ENCODE measurements at places on chromosomes 2 and 18.

- no peak for DNase-seq
Measured at GRCh38 chr2:205670292-205670691, 12.0 kb upstream of the NRP2 start.

GRCh38 chr18:22856870-22857269 lies 76.3 kb upstream of the RBBP8 start:
- DNase-seq: no peak

- no peak for DNase-seq
Measured at GRCh38 chr2:156565066-156565710, 129.0 kb downstream of the GPD2 start.

DNA sequence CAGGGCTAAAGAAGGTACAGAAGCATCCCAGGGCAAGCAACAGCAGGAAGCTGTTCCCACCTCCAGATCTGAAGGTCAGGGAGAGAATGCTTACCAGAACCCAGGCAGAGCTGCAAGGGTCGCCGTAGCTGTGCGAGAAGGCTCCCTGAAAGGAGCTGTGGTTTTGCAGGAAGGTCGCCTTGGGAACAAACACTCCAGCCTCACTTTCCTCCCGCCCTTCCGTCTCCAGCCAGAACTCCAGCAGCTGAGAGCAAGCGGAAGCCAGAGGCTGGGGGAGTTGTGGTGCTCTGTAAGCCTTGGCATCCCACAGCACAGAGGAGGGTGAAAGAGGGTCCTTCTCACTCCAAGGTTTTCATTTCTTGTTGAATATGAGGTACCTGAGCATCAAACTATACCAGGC lies 18.3 kb upstream of the ICOS start:
- DNase-seq: no peak

GRCh38 chr18:37385846-37386778 lies 179.5 kb downstream of the CELF4 start:
- no peak for DNase-seq

DNA sequence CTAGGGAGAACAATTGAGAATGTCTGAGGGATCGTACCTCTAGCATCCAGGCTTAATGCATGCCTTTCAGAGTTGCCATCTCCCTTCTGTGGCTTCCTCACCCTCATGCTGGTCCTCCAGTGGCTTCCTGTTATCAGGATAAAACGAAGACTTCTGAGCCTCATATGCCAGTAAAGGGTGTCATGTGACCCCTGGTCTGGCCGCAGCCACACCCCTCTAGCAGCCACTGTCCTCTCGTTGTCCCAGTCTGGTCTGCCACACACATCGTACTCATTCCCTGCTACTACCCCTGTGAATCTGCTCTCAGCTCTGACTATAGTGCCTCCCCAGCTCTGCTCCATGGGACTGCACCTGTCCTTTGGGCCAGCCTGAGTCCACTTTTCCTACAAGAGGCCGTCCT lies 62.6 kb upstream of the TMEM177 start:
- DNase-seq: no peak

GRCh38 chr2:233563663-233564430 lies 2.7 kb downstream of the USP40 start:
- no peak for DNase-seq

GRCh38 chr2:130289780-130290179 lies 52.9 kb upstream of the IMP4 start:
- DNase-seq: no peak

DNA sequence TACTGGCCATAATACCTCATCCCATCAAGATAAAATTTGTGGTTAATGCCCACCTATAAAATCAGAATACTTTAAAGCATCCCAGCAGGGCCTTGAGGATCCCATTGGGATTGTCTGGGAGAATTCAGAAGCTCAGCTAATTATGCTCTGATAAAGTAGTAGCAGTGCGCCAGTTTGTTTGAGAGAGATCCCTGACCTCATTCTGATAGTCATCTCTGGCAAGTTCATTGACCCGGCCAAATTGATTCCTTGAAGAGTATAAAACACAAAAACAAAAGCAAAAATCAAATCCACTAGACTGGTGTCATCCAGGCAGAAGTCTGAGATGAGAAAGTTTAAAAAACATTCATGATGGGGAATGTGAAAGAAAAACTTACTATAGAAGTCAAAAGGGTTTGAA lies 14.1 kb downstream of the ABCG5 start:
- no peak for DNase-seq

DNA sequence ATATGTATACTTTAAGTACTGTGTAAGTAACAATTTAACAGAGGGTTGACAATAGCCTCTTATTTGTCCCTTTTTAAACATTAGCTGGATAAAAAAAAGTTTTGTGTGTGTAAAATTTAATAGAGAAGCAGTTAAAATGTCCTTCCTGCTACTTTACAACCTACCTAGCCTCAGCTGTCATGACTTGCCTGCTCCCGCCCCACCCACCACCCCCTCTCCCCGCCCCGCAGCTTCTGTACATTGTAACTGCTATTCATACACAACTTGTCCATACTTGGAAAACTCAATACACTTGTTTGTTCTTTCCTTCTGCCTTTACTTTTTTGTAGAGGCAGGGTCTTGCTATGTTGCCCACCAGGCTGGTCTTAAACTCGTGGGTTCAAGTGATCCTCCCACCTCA lies 19.5 kb downstream of the RELCH start:
- DNase-seq: no peak

DNA sequence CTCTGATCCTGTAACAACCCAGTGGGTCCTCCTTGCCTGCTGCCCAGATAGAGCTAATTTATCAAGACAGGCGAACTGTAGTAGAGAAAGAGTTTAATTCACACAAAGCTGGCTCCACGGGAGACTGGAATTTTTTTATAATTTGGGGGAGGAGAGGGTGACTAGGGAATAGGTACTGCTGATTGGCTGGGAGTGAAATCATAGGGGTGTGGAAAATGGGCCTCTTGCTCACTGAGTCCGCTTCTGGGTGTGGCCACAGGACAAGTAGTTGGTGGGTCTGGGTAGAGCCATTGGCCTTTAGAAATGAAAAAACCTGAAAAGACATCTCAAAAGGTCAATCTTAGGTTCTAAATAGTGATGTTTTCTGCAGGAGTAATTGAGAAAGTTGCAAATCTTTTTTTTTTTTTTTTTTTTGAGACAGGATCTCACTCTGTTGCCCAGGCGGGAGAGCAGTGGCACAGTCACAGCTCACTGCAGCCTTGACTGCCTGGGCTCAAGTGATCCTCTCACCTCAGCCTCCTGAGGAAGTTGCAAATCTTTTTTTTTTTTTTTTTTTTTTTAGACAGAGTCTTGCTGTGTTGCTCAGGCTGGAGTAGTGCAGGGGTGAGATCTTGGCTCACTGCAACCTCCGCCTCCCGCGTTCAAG lies 14.4 kb upstream of the UGGT1 start:
- DNase-seq: no peak

DNA sequence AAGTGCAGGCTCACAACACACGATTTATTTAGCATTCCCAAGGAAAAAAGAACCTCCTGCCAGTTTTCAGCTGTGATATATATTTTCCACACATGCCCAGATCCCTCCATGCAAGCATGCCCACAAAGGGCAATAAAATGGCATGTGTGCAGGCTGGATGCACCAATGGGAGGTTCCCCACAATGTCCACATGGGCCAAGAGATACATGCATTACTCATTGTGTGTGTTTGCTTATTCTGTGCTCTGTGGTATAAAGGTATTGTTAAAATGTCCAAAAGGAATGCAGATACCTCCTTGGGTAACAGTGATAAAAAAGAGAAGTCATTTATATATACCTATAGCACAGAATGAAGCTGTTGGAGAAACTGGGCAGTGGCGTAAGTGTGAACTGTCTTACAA lies 207.4 kb downstream of the FHOD3 start:
- DNase-seq: no peak

DNA sequence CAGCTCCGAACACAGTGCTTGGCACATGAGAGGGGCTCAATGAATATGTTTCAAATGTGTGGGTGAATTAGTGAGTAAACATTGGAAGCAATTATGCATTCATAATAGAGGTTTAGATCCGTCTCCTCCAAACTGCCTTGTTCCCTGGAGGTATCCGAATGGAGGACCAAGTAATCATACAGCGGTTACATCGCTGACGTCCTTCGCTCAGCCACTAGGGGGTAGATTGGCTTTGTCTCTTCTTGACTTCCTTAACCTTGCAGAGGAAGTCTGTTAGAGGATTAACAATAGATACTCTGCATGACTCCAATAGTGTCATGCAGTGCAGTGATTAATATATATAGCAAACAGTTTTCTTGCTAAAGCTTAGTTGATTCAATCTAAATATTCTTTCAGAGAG lies 517.0 kb downstream of the PTPRM start:
- no peak for DNase-seq

- no peak for DNase-seq
Measured at GRCh38 chr18:22311301-22311700, 106.4 kb downstream of the CTAGE1 start.

- no peak for DNase-seq
Measured at GRCh38 chr2:72931280-72931910, 14.1 kb downstream of the EMX1 start.

GRCh38 chr2:12577091-12577490 lies 139.6 kb upstream of the TRIB2 start:
- DNase-seq: no peak

GRCh38 chr18:62085756-62086155 lies 101.1 kb downstream of the PIGN start:
- no peak for DNase-seq

DNA sequence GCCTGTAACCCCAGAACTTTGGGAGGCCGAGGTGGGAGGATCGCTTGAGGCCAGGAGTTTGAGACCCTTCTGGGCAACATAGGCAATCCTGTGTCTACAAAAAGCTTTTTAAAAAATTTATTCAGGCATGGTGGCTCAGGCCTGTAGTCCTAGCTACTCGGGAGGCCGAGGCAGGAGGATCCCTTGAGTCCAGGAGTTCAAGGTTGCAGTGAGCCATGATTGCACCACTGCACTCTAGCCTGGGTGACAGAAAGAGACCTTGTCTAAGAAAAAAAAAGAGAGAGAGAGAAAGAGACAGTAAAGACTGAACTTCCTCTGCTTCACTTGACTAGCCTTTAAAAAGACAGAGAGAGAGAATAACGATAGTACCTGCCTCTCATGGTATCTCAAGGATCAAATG lies 62.4 kb downstream of the INPP5D start:
- DNase-seq: no peak

- no peak for DNase-seq
Measured at GRCh38 chr2:217469203-217469810, 533.5 kb downstream of the TNS1 start.

- DNase-seq: no peak
Measured at GRCh38 chr2:29053670-29054400, 20.5 kb downstream of the PCARE start.

DNA sequence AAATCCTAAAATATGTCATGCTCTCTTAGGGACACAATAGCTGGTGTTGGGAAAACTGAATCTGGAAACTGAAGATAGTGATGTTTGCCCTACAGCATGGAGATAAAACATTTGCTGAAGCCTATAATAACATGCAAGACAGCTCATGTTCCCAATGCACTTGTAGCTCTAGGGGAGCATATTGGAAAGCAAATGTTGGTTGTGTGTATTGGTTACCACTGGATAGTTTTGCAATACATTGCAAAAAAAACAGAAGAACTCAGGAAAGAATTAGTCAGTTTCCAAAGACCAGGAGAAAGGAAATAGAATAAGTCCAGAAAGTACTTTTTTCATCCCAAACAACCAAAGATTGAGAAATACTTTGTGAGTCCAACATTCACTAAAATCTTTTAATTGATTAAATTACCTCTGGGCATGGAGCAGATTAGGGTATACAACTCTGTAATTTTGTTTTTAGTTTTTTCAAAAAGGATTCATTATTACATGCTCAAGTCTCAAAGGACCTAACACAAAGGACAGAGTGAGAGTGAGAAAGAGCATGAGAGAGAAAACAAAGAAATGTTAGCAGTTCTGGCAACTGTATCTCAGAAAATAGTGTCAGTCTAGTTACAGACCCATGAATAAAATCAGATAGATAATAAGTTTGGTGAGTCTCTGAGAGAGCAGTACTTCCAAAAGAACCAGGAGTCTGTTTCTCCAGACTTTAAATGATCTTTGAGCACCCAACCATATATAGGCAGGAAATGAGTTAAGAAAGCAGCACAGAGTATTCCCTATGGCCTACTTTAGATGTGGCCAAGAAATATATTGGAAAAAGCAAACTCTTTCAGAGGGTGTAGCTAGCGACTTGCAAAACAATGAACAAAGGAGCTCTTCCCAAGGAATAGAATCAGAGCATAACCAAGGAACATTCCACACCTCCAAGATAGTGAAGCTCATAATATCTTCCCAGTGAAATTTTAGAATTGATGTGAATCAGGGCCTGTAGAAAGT lies 36.6 kb upstream of the COL3A1 start:
- DNase-seq: no peak

DNA sequence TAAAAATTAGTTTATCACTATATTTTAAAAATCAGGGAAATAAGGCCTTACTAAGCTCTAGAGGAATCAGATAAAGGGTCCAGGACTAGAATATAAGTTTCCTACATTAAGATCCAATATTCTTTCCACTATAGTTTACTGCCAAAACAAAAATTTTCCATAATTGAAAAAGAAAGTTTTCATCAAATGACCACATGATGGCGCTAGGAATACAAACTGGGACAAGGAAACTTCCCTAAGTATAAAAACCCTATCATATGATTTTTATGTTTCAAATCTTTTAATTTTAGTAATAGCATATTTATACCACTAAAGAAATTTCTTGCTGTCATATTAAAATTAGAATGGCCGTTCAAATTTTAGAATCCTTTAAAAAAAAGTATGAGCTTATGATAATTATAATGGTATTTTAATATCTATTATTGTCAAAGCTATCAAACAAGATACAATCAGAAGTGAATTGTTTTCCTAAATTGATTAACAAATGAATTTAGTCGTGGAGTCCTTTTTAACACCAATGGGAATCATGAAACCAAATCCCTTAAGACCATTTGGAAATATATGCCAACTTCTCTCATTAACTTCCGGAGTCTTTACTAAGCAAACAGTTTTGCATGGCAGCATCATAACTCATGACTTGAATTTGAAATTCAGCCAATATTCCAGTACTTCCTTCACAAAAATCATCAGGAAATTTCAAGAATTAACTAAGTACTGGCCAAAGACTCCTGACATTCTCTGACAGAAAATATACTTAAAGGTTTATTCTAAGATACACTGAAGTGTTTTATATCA lies 70.3 kb downstream of the SCN1A start:
- no peak for DNase-seq

DNA sequence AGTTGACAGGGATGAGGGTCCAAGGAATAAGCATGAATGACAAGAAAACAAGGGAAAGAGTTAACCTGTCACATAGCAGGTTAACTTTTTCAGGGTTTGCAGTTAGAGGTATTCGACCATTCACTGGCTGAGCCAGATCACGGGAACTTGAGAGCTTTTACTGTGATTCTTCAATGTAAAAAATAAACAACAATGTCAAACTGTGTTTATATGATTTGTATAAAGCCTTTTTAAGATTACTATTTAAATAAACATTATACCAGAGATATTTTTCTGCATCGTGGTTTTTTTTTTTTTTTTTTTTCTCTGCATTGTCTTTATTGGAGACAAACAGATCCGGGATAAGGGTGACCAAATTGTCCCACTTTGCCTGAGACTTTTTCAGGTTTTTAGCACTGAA lies 115.6 kb downstream of the NRP2 start:
- DNase-seq: no peak

Measured in effector CD4-positive, alpha-beta T cell (primary cell).